ENCODE measurements at places on chromosomes 7 and 10. TPM values are rescaled to one million over a fixed set of nuclear protein-coding genes. Genes with fewer than 3 reads are reported as not detected.
A peak's percentile ranks its signal among the peaks of the same experiment; 100 is the strongest.

DNA sequence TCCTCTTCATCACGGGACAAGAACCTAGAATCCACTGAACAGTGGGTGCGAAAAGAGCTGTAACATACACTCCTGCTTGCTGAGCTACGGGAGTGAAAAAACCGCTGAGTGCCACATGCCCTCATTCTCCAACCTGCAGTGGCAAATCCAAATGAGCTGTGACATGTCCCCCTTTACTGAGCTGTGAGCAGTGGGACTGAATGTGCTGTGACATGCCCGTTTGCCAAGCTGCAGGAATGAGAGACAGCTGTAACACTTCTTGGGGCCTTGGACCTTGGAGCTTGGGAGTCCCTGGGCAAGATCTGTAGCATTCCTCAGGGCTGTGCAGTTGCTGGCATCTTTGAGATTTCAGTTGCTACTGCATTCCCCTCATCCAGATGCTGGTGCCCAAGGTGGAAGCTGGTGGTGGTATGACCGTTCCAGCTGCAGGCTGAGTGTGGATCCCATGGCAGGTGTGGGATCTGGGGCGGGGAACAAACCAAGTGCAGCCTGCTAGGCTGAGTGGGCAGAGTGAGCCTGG, 85.0 kb downstream of the TMEM106B start:
- no peak for DNase-seq

- DNase-seq = no peak
Measured at GRCh38 chr7:90686146-90686545, 90.0 kb downstream of the CDK14 start.

DNA sequence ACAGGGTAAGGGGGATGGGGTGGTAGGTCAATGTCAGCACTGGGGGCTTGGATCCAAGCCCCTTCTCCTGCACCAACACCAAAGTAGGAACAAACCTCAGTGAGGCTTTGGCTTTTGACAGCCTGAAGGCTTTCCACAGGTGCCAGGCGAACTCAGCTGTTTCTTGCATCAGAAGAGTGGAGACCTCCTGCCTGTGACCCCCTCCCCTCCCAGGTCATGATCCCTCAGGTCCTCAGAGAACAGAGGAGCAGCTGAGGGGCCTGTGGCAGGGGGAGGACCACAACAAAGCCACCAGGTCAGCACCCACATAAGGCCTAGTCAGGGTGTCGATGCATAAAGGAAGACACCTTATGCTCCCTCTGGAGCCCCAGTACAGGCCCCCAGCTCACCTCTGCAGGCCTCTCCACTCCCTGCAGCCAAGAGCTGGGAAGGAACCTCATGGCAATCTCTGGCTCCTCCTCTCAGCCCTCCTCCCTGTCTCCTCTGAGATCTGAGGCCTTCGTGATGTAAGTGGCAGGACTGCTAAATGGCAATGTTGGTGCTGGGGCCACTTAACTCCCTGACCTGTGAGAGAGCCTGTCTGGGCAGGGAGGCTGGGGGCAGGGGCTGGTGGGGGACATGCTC, 19.1 kb upstream of the PRRT4 start:
- DNase-seq = no peak

DNA sequence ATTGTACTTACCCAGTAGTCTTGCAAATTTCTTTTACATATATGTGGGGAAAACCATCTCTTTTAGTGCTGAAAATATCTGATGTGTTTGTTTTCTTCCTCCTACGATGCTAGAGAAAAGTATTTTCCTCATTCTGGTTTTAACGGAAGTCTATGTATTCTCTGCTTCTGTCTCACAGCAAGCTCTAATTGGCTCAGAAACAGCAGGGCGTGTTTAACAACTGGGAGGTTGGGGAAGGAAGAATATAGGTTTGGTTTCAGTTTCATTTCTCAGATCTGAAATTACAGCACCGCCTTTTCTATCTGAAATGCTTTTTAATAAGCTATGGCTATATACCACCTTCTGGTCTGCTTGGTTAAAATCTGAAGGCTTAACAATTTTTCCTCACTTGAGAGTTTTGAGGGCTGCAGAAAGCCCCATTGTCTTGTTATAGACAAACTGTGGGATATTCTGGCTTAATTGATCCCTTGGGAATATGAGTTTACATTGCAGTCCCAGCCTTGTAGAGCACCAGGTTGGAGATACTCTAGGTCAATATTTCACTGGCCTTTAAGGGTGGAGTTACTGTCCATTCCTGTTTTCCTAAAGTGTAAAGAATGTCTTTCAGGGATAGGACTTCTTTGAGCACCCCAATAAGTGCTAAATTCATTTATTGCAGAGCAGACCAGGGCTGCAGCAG, at the start of gene SAMD9:
SAMD9 (minus strand) TSS at position 128 of the 679 bp plus-strand sequence. CDS start 11,882 bp downstream, outside the sequence.
- DNase-seq = peak; percentile 51

- DNase-seq = no peak
Measured at GRCh38 chr7:19090526-19090925, 26.9 kb downstream of the TWIST1 start.

GRCh38 chr10:44102726-44103255, 282.1 kb downstream of the CXCL12 start:
- no peak for DNase-seq

DNA sequence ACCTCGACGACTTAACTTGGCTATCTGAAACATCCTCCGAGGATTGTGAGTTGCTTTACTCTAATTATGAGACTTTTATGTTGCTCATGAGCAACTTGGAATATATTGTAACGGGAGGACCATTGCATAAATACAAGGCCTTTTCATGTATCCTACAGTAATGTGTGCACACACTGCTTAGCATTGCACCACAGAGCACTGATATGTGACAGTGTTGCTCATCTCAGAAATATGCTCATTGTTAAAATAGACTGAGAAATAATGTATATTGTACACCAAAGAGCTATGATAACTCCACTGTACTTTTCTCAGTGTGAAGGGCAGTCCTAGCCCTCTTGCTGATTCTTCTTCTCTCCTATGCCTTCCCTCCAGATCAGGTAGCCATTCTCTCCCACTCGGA, 102.8 kb upstream of the CDK13 start:
- no peak for DNase-seq

GRCh38 chr7:102836977-102837376, 75.8 kb upstream of the LRRC17 start:
- DNase-seq = no peak

- DNase-seq = no peak
Measured at GRCh38 chr10:6309816-6310215, 107.1 kb downstream of the PFKFB3 start.

- no peak for DNase-seq
Measured at GRCh38 chr10:772227-772637, 82.8 kb upstream of the DIP2C start.

- DNase-seq = no peak
Measured at GRCh38 chr10:98097616-98098015, 36.8 kb upstream of the R3HCC1L start.

DNA sequence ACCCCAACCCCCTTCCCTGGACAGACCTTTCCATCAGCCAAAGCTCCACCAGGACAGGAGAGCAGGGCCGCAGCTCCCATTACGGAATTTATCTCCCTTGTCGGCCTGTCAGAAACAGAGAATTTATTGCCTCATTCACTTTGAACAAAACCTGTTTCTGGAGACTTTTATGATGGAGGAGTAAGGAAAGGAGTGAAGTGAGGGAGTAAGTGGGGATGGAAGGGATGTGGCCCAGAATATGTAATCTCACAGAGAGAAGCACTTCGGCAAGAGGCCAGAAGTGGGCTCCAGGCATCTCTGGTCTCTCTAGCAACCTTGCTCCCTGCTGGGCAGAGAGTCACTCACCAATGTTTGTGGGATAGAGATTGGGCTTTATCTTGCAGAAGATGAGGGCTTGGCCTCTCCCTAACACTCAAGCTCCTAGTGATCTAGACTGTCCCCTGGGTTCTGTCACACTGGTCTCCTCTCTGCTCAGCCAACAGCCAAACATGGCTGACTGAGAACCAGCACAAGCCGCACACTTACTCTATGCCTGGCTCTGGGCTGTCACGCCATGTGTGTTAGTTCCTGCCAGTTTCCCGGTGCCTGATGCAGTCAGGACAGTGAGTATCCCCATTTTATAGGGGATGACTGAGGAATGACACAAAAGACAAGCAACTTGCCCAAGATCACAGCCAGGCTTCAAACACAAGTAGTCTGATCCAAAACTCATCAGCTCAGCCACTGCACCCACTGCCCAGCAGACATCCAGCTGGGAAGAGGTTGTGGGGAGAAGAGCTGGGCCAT, 149.4 kb upstream of the ZMIZ1 start:
- no peak for DNase-seq

DNA sequence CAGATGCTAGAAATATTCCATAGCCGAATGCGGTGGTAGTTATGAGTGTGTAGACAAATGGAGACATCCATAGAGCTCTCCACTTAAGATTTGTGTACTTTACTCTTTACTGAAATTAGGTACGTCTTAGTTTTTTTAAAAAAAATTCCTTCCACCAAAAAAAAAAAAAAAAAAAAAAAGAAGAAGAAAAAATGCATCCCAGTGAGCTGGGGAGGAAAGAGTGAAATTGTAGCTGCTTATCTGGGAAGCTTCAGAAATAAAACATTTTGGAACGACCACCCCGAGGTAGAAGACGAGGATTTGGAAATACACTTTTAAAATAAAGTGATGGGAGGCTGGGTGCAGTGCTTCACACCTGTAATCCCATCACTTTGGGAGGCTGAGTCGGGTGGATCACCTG, 53.8 kb downstream of the RGS10 start:
- no peak for DNase-seq

DNA sequence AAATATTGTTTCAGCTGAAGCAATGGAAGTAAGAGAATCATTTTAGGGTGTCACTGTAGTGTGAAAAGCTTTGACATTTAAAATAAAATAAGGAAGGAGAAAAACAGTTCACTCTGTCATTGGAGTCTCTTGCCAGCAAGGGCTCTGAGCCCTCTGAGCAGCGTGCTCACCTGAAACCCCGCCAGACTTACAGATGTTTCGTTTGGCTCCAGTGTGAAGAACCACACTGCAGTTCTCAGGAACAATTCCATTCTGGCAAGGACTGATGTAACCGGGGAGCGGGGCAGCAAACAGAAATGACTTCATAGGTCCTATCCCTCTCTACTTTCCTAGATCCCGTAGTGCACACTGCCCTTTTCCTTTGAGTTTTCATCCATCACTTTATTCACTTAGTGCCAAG, 164.3 kb downstream of the CELF2 start:
- DNase-seq = no peak

DNA sequence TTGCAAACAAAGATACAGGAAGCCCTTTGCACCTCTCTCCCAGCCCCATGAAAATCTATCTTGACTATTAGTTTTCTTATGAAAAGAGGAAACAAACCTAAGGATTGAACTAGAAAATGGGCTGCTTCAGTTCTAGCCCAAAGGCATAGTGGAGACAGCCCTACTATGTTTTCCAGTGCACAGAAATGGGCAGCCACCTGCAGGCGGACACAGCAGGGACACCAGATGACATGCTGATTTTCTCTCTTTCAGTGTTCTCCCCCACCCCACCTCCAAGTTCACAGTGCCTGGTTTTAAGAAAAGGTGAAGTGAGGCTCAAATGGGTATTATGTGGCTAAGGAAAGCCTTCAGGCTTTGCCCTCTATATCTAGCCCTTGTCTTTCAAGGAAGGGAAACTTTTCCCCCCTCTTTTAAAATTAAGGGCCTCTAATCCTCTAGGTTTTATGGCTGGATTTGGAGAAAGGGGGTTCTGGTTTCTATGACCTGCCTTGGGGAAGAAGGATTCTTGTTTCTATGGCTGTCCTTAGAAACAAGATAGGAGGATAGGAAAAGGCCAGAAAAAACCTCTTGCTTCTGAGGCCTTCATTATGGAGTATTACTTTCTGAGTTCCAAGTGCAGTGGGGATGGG, 23.5 kb upstream of the DDX50 start:
- DNase-seq = no peak

- DNase-seq = no peak
Measured at GRCh38 chr10:20962165-20962564, 65.1 kb upstream of the NEBL start.

DNA sequence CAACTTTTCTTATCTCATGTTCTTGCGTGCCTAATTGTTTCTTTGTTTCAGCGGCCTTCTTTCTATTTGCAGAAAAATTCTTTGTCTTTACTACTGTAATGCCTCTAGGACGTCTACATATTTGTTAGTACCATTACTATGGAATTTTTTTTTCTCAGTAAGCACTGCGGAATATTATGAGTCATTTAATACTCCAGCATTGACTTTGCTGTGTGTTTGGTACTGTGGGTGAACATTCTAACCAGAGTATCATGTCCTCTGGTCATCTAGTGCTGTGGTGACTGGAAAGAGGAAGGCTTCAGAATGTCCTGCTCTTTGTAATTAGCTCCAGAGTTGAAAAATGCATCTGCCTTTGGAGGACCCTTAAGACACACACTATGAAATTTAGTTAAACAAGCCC, 58.5 kb upstream of the FERD3L start:
- DNase-seq = no peak

DNA sequence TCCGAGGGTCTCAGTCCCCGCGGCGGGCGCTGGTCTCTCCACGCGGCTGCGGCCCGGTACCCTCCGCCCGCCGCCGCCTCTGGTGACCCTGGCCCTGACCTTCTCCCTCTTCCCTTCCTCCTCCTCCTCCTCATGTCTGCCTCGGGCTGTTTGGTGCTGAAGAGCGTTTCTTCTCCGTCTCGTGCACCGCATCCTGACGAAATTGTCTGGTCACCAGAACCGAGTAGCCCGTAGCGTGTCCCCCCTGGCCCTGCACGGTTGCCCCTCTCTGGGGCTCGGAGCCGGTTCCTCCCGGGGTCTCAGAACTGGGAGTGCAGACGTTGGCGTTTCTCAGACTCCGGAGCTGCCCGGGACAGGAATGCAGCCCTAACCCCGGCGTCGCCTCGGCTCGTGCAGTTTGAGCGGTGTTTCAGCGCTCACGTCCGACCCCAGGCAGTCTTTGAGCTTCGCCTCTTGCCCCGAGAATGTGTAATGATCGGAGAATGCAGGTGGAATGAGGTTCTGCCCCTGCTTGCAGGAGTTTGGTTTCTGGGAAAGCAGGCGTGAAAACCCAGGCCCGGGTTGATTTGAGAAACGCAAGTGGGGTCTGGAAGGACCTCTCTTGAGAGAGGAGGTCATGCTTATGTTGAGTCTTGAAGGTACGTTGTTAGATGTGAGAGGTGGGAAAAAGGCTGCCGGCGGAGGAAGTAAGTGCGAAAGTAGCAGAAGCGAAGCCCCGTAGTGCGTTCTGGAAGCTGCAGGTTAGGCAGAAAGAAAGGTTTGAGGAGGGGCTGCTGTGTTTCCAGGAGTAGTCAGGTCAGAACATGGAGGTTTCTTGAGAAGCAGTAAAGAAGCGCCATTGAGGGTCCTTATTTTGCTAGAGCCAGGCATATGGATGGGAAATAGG, 743 bp downstream of the RBM17 start:
- DNase-seq = no peak

- DNase-seq = no peak
Measured at GRCh38 chr10:60096761-60097513, 190.6 kb upstream of the CCDC6 start.

DNA sequence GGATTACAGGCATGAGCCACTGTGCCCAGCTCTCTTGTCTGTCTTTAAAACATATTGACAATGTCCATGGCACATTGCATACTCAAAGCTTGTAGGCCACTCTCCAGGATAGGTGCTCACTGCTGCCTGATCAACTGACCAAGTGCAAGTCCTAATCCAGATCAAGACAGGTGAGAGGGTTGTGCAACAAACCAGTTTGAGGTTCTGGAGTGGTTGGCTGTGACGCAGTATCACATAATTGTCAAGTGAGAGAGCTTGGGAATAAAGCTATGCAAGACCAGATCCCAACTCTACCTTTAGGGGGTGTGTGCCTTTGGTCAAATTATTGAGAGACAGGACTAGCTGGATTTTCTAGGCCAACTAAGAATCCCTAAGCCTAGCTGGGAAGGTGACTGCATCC, 43.0 kb upstream of the OPN4 start:
- no peak for DNase-seq

The CALD1 gene
- total RNA-seq = 389 TPM

The GPR26 gene
- total RNA-seq = not detected

The METTL27 gene
- 14.4 TPM for total RNA-seq

The ADCYAP1R1 gene
- total RNA-seq = 2.6 TPM

The PRLHR gene
- not detected for total RNA-seq

Data from ureter (tissue), 1 donor.